NCI-H748 treated with DMSO at 0.1 percent for 48 hours (cell line): ENCODE measurements at places on chromosomes 12 and 14.

GRCh38 chr12:26828280-26829073, 4.5 kb downstream of the ITPR2 start:
- no peak for DNase-seq

GRCh38 chr12:57170408-57170807, 23.0 kb upstream of the LRP1-AS start:
- DNase-seq, result no peak

DNA sequence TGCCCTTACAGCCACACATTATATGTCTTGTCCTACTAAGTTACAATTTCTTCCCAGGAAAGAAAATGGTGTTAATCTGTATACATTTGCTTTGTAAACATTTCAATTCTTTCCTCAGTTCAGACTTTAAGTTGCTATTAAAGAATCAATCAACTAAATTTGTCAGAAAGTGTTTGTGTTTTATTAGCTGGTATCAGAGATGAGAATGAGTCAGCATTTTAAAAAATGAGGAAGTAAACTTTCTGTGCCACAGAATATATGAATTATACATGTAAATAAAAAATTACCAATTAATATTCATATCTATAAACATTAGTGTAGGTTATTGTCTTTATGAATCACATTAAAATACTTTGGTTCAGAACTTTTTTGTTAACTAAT, 82.0 kb downstream of the LMO3 start:
- DNase-seq, result no peak

GRCh38 chr12:57089271-57090245, 644 bp downstream of the NAB2 start:
- DNase-seq, result no peak

DNA sequence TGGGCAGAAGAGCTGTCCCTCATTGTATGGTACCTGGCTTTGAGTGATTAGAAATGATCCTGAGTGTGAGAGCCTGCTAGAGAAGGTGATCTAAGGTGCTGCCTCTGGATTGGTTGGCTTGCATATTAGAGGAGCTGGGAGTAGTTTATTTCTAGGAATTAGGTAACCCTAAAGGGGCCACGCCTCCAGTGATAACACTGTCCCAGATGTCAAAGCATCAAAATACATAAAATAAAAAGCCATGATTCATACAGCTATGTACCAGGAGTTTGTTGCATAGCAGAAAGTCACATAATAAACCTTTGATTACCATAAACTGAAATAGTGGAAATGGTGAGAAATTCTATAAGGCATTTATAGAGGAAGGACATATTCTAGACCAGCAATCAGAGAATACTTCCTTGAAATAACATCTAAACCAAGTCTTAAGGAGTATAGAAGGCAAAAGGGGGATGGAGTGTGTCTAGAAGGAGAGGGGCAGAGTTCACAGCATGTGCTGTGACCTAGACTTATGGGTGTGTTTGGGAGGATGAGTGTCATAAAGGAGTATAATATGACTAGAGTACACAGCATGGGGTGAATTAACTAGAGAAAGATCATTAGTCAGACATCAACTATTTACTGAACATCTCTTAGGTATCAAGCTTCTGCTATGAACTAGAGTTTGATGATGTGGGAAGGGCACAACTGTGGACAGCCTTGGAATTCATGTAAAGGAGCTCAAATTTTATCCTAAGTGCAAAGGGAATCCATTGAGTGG, 686.4 kb downstream of the GALC start:
- DNase-seq, result no peak

DNA sequence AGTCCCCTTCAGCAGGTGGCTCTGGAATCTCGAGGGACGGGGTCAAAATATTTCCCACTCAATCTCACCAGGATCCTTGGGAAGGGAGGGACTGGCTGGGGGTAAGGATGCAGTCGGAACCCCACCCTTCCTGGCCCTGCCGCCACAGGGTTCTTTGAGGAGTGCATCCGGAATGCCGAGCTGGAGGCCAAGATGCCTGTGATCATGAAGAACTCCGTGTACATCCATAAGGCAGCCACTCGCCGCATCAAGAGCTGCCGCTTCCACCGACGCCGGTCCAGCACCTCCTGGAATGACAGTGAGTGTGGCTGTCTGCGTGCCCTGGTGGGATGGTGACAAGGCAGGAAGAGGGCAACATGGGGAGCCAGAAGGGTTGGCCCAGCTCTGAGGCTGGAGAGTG, 43.1 kb downstream of the PLEKHD1 start:
- DNase-seq, result no peak

DNA sequence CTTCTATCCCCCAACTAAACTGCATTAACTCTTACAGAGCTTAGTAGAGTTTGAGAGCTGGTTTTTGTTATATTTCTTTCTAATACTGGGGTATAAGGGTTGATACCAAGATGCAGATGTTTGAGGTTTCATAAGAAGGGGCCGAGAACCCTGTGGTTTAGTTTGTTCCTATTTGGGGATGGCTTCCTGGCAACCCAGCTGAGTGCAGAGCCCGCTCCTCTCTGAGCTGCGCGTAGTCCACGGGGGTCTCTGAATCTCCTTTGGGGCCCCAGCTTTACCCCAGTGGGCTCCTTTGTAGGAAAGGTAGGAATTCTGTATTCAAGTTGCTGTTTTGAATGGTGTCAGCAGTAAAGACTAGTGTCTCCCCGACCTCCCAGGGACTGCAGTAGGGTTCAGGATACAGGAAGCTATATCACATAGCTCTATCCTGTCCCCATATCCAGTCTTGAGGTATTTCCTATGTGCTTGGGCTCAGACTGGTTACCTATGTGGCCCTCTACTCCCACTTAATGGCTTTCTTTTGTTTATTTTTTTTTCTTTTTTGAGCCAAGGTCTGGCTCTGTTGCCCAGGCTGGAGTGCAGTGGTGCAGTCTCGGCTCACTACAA, 25.4 kb downstream of the PLXNC1 start:
- no peak for DNase-seq

DNA sequence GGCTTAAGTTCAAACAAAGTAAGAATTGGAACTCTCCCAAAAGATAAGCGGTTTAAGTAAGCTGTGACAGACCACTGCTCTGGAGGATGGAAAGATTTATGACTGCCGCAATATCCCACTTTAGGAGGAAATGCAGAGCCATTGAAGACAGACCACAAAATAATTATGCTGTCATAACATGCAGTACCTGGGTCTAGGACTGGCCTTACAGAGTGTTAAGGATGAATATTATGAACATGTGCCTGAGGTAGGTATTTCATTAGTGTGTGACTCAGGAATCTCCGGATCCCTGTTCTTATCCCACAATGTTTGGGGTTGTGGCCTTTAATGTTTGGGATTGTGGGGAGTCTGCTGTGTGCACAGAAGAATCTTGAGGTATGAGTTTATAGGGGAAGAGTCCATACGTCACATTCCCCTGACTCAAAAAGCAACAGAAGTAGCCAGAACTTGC, 114.9 kb downstream of the SAMD4A start:
- no peak for DNase-seq

- DNase-seq, result peak; percentile 94
Observed at GRCh38 chr12:89225808-89226411, 126.4 kb downstream of the DUSP6 start.

GRCh38 chr14:77457522-77458248, at the start of the genes AHSA1 and VIPAS39:
AHSA1 (plus strand) TSS chr14:77458093; CDS start chr14:77458190, 97 bp downstream.
VIPAS39 (minus strand) TSS chr14:77457601; CDS start chr14:77454102, 3,499 bp downstream.
- DNase-seq, result peak; percentile 97

DNA sequence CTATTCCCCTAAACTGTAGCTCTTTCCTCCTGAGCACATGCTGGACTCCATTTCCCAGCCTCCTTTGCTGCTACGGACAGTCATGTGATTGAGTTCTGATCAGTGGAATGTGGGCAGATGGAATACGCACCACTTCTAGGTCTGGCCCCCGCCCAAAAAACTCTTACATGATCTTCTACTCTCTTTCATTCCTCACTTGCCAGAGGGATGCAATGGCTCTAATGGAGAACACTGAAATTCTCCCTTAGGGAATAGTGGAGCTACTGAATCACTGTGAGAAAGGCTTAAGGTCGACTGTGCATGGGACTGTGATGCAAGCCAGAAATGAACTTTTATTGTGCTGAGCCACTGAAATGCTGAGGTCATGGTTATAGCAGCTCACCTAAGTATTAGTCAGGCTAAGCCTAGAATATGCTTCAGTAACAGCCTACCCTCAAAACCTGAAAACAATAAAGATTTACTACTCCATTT, 13.0 kb upstream of the TMED2 start:
- no peak for DNase-seq

GRCh38 chr12:127463237-127463636, 803.7 kb upstream of the TMEM132C start:
- DNase-seq, result no peak

DNA sequence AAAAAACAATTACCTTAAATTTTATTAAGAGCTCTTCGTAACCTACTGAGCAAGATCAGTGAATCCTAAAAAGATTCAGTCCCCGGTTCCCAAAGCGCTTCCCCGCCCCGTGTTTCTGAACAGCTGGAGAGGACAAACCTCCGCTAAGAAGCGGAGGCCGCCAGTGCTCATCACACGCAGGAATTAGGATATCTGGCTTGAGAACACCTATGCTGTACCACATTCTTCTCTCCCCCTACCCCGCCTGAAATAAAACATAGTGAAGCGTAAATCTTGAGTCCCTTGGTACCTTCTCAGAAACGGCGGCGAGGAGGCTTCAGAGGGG, 774 bp upstream of the WDR20 start:
- DNase-seq, result no peak

DNA sequence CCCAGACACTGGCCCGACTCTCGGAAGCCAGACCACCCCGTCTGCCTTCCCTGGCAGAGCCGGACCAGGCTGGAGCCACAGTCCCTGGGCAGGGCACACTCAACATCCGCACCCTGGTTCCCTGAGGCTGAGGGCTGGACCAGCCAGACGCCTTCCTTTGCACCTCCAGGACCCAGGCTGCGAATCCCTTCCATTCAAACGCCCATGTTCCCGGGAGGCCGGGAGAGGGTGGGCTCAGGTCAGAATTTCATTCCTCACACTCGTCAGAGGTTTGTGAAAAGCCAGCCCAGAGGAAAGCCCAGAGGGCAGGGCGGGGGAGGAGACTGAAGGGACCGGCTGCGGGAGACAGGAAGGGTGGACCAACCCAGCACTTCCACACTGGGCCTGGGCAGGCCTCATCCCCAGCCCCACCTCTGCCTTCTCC, 58.7 kb downstream of the LRRC74A start:
- no peak for DNase-seq

GRCh38 chr14:28143316-28143715, 623.3 kb upstream of the FOXG1 start:
- no peak for DNase-seq

GRCh38 chr14:59363531-59364226, 101.5 kb downstream of the GPR135 start:
- DNase-seq, result no peak

DNA sequence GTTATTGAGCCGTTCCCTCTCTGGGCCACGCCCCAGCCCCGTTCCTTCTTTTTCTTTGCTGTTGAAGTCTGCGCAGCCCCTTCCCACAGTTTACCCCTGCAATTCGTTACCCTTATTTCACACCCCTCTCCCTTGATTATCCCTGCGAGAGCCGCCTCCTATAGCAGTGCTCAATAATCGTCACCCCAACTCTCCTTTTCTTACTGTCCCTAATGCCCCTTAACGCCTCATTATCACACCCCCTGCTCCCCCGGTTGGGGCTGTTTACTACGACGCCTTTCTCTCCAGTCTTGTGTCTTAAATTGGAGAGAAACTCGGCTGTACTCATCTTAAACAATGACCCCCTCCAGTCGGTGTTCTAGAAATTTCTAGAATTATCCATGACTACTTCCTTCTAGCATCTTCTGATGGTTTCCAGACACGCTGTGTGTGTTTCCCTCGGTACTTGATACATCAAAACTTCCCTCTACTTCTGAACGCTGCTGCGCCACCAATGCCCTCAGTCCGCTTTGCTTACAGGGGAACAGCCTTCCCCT, 713 bp upstream of the FBXL14 start:
- DNase-seq, result no peak

GRCh38 chr14:72472845-72473244, 421.1 kb downstream of the DPF3 start:
- no peak for DNase-seq

DNA sequence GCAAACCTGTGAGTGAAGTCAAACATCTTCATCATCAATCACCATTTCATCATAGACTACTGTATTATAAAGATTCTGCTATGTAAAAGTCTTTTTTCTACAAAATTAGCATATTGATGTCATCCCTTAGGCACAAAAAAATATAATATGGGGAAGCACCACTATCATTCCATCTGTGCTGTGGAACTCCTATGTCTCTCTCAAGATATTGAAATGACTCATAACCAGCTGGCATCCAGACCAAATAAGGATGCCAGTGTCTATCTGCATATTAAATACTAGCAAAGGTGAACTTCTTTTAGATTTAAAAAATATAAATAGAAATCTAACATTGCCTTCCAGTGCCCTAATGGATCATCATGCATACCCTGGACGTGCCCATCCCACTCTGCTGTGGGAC, 17.9 kb upstream of the DCAF5 start:
- no peak for DNase-seq

GRCh38 chr12:132711080-132711843, 620 bp downstream of the PGAM5 start:
- no peak for DNase-seq

DNA sequence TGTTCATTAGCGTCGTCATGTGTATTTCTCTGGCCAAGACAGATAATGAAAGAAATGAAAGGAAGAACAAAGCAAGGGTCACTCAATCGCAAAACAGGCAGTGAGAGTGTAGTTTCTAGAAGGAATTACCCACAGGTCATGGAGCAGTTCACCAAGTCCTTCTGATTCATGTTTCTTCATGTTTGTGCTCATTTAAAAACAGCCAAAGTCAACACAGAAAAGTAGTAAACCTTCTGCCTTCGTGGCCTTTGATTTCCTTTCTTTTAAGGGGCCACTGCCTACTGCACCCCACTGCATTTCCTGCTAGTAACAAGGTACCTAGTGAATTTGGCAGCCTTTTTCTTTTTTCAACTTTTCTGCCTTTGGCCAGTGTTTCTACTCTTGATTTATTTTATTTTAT, 75.1 kb downstream of the KCNK13 start:
- no peak for DNase-seq

DNA sequence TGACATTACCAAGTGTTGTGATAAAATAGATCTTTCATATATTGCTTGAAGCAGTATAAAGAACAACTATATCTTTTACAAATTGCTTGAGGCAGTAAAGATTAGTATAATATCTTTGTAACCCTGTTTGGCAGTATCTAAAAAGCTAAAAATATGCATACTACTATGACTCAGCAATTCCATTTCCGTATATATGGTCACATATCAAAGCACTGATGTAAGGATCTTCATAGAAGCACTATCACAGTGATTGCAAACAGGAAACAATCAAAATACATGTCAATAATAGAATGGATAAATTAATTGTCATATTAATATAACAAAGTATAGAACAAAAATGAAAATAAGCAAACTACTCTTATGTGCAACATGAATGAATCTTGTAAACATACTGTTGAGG, 158.4 kb upstream of the IGF1 start:
- no peak for DNase-seq

DNA sequence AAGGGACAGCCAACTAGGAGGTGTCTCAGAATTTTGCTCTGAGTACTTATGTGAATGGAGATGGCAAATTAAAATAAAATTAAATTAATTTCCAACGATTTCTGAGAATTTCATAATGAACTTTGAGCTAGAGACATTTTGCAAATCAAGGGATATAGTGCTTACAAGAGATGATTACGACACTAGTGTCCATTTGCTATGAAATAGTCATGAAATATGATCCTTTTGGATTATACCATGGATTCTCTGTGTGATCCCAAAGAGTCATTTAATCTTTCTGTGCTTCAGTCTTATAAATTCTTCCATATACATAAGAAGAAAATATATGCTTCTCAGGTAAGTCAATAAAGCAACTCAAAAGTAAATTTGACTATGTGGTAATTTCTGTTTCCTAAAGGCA, 240.6 kb downstream of the SLC25A21 start:
- DNase-seq, result no peak

GRCh38 chr14:76727901-76728300, 33.4 kb upstream of the VASH1 start:
- DNase-seq, result no peak
